ENCODE measurements at places on chromosomes 7 and 10.

GRCh38 chr10:69904533-69904932 lies 102.8 kb downstream of the COL13A1 start:
- DNase-seq = no peak

GRCh38 chr7:133748443-133749407 lies 378.4 kb upstream of the LRGUK start:
- no peak for DNase-seq

DNA sequence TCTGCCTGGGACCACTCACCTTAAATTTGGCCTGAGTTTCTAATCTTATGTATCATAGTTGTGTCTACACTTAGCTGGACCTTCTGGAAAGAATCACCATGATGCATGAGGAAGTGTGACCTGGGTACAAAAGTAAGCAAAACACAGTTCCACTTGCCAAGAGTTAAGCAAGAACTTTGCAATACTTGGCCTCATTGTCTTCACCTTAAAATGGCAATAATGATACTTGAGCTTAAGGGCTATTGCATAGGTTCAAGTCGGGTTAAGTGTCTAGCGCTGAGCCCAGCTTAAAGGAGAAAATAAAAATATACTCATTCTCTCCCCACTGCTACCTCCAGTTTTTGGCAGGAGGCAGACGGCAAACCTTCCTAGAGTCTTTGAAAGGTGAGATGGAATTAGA lies 133.9 kb upstream of the BMPER start:
- DNase-seq = no peak

- no peak for DNase-seq
Measured at GRCh38 chr10:121994429-121994941, 5.5 kb downstream of the TACC2 start.

DNA sequence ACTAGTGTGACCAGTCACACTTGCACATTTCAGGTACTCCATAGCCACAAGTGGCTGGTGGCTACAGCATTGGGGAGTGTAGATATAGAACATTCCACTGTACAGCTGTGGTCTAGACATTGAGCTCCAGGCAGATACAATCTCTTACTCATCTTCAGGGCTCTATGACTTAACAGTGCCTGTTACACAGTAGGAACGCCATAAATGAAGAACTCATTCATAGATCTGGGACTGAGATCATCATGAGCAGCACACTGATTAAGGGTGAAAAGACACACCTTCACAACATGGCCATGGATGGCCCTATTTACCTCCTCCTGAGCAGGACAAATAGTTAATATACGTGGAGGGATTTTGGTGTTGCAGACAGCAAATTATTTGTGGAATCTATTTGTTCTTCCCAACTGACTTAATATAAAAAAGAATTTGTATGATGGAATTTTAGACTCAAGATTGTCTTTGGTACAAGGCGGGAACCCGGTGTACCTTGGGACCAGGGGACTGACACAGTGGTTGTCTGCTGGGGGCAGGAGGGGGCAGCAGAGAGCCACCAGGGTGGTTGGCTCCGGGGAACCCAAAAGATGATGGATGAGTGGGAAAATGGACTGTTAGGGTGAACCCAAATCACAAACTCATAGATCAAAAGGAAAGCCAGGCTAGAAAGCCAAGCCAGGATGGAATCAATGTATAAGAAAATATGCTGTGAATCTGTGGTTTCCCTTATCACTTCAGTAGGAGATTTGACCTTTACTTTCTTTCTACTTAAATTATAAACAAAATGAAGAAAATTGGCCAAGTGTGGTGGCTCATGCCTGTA lies 24.3 kb upstream of the CPA2 start:
- peak; percentile 53 for DNase-seq

GRCh38 chr7:111958896-111959295 lies 247.3 kb downstream of the DOCK4 start:
- DNase-seq = no peak

GRCh38 chr10:79054203-79055099 lies 14.3 kb upstream of the ZMIZ1 start:
- DNase-seq = no peak

DNA sequence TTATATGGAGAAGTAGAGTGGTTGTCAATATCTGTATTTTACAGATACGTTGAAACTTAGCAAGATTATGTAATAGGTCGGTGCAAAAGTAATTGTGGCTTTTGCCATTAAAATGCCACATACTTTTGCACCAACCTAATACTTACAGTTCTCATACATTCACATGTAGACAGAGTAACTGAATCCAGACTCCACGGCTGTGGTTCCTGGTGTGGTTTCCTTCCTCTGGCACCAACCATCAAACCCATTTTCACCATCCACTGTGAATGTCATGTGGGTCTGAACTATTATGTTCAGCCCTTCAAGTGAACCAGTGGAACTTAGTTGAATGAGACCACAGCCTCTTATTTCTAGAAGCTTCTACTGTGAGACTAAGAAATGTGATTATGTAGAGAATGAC lies 31.5 kb upstream of the SLIT1 start:
- no peak for DNase-seq

DNA sequence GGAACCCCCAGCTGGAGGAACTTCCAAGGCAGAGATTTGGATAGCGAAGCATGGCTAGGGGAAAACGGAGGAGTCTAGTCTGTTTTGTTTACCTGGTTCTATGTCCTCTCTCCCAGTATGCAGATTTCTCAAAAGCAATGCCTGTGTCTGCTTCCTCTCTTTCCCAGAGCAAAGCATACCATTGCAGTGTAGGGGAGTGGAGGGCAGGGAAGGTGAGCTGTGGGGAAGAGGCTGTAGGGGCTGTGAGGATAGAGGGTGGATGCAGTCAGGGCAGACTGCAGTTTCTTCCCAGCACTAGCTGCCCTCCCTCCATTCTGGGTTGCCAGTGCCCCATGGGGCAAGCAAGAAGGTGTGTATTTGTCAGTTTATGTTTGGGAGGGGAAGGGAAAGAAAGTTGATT lies 16.9 kb upstream of the TSPAN14 start:
- DNase-seq = no peak

DNA sequence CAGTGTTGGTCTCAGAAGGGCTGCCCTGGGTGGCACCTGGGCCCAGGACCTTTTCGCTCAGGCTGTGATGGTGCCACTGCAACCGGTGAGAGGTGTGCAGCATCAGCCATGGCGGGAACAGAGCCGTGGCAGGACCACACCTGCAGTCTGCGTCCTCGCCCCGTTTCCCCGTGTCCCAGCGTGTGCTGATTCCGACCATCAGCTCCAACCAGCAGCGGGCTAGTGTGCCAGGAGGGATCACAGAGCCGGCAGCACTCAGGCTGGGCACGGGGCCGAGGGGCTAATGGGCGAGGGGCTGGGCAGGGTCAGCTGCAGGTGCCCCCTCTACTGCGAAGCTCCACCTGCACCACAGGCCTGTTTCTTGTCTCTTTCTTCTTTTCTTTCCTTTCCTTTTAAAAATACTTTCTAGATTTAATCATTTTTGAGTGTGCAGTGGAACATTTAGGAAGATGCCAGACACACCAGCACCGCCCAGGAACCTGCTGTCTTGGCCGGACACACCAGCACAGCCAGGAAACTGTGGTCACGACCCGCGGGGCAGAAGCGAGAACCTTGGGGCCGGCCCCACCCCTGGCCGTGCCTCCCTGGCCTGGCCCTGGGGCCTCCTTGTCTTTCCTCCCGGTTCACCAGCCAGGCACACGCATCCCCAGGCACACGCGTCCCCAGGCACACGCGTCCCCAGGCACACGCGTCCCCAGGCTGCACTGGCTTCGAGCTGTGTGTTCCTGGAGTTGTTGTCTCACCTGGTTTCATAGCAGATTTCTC lies 34.6 kb downstream of the ADGRA1 start:
- DNase-seq = no peak

DNA sequence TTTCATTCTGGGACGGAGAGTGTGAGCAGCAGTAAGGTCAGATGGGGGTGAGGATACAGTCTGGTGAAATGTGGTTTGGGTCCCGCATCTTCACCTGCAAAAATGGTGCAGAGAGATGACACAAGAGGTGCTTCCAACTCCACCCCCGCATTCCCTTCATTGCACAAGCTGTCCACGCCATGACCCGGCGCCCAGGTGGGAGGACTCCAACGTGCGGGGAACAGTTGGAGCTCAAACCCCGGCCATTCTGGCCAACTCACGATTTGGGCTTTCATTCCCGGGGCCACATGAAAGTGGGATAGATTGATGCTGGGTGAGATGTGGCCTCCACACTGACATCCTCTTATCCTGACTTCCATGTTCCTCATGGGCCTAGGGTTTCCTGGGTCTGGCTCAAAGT lies 34.6 kb upstream of the ZNF273 start:
- no peak for DNase-seq

DNA sequence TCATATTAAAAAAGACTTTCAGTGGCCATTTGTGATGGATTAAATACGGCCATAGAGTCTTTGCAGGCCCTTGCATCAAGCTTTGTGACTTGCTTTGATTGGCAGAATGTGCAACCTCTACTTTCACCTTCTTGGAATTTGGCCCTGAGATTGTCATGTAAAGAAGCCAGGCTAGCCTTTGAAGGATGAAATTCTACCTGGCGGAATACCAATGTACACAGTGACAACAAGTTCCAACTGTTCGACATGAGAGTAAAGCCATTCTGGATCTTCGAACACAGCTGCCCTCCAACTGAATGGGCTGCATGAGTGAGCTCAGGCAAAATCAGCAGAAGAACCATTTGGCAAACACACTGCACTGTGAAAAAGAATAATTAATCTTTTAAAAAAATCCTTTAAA lies 321.3 kb downstream of the PHF14 start:
- DNase-seq = peak; percentile 13

DNA sequence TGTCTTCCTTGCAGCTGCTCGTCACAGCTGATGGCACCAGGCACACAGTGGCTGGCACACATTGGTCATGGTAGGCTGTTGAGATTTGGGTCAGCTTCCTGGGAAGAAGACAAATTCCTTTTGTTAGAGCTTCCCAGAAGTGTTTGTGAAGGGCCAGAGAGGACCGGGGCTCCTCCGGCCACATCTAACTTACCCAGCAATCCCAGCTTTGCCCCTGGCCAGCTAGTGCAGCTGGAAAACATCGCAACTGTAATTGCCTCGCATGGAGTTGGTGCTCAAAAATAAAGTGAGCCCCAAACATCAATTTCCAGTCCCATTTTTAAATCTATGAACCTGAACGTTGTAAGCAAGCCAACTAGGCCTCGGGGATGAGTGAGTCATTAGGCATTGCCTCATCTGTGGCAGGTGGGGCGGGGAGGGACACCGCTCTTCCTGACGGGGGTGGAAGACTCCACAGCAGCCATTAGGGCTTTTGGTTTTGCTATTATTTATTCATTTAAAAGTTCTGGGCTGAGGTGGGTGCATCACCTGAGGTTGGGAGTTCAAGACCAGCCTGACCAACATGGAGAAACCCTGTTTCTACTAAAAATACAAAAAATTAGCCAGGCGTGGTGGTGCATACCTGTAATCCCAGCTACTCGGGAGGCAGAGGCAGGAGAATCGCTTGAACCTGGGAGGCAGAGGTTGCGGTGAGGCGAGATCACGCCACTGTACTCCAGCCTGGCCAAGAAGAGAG lies 12.4 kb downstream of the CPA5 start:
- no peak for DNase-seq

- no peak for DNase-seq
Measured at GRCh38 chr10:43928425-43928968, 279.8 kb upstream of the ZNF32 start.

DNA sequence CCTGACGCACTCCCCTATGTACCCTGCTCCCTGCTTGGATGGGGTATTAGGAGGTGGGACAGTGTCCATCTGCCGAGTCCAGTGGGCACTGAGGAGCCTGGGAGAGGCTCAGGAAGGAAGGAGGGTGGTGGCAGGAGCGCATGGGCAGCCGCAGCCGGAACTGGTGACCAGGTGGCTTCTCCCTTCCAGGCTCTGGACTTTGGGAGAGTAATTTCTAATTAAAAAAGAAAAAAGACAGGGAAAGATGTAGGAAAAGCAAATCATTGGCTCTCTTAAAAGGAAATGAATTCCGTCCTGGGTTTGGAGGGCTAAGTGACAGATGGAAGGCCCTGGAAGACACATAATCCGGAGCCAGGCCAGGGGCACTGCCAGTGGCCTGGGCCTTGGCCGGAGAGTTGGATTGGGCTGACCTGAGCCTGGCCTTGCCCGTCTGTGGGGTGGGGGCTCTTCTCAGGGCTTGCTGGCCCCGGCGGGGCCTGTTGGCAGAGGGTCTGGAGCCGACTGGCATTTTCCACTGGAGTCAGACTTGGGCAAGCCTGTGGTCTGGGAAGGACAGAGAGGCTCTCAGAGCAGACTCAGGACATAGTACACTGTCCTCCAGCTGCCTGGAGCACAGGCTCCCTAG lies 63.0 kb downstream of the NEURL1 start:
- DNase-seq = no peak

DNA sequence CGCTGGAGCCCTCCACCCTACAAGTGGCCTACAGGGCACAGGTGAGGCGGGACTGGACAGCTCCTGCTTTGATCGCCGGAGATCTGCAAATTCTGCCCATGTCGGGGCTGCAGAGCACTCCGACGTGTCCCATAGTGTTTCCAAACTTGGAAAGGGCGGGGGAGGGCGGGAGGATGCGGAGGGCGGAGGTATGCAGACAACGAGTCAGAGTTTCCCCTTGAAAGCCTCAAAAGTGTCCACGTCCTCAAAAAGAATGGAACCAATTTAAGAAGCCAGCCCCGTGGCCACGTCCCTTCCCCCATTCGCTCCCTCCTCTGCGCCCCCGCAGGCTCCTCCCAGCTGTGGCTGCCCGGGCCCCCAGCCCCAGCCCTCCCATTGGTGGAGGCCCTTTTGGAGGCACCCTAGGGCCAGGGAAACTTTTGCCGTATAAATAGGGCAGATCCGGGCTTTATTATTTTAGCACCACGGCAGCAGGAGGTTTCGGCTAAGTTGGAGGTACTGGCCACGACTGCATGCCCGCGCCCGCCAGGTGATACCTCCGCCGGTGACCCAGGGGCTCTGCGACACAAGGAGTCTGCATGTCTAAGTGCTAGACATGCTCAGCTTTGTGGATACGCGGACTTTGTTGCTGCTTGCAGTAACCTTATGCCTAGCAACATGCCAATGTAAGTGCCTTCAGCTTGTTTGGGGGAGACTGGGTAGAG lies at the start of gene COL1A2:
Gene COL1A2 (plus strand): TSS at position 459 of the 704 bp plus-strand sequence. CDS start 137 bp downstream, at position 596.
- DNase-seq = no peak

- DNase-seq = no peak
Measured at GRCh38 chr7:138630059-138630610, 71.0 kb downstream of the SVOPL start.

DNA sequence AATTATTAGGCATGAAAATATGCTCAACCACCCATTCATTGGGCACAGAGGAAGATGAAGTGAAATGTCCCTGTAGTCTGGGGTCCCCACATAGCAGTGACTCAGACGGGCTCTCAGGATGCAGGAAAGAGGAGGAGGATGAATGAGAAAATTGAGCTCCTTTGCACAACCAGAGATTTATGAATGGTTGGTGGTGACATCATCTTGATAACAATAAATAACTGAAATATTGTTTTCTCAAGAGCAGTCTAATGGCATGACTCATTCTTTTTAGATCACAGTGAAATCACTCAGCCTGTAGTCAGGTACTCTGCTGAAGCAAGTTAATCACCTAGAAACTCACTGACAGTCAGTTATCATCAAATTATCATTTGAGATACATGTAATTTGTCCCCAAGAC lies 254.1 kb downstream of the RELN start:
- no peak for DNase-seq

DNA sequence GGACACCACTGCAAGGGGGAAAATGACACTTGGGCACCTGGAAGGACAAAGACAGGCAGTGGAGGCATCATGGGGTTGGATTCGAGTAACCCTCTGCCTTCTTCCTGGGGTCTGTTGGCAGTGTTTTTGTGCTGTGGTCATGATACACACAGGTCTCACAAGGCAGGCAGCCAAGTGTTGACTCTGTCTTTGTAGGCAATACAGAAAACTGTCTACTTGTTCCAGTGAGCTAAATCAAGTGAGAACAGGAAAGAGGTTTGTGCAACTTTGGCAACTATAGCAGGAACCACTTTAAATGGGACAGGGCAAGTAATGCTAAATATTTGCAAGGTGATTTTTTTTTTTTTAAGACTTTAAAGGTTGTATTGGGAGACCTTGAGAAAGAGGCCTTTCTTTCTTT lies 578.6 kb upstream of the GALNT17 start:
- no peak for DNase-seq
